ENCODE measurements at places on chromosomes 13 and 19.

DNA sequence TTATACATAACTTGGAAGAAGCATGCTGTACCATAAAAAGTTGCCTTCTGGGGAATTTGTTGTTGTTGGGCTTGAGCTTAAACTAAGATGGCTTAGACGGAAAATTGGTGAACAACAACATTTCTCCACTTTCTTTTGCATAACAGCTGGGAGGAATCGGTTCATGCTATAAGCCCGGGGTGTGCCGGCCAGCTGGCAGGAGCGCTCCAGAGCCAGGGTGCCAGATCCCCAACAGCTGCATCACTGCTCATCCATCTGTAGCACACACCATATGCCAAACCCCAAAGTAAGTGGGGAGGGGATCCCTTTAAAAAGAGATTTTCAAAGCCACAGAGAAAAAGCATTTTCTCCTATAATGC is 419.5 kb upstream of the ARGLU1 start:
- no peak for DNase-seq

- no peak for DNase-seq
Measured at GRCh38 chr13:51495316-51495715, 42.5 kb upstream of the INTS6 start.

DNA sequence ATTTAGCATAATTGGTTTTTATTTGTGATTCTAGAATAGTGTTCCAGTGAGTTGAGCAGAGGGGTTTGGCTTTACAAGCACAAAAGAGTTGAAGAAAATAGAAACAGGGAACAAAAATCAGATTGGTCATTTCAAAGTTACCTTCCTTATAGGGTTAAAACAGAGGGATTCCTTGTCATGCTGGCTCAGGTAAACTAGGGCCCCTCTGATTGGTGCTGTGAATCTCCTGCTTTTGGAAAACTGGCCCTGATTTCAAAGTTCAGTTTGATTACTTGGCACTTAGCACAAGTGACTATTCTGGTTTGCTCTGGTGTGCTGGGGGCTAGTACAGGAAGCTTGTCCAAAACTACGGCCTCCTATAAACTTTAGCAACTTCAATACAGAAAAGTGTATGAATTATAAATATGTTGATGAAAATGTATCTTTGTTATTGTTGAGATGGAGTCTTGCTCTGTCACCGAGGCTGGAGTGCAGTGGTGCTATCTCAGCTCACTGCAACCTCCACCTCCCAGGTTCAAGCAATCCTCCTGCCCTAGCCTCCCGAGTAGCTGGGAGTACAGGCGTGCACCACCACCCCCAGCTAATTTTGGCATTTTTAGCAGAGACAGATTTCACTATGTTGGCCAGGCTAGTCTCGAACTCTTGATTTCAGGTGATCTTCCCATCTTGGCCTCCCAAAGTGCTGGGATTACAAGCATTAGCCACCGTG is 1.9 kb upstream of the MRPS31 start:
- no peak for DNase-seq

- peak; percentile 29 for DNase-seq
Measured at GRCh38 chr19:6736917-6737283, 480 bp downstream of the GPR108 start.

GRCh38 chr19:35703343-35703742 is 1.0 kb upstream of the ZBTB32 start:
- no peak for DNase-seq

GRCh38 chr19:29807870-29808405 is 3.9 kb upstream of the CCNE1 start:
- no peak for DNase-seq

- no peak for DNase-seq
Measured at GRCh38 chr19:322616-323015, 22.0 kb downstream of the MIER2 start.

GRCh38 chr19:33515921-33516320 is 5.7 kb downstream of the PEPD start:
- DNase-seq, result no peak

DNA sequence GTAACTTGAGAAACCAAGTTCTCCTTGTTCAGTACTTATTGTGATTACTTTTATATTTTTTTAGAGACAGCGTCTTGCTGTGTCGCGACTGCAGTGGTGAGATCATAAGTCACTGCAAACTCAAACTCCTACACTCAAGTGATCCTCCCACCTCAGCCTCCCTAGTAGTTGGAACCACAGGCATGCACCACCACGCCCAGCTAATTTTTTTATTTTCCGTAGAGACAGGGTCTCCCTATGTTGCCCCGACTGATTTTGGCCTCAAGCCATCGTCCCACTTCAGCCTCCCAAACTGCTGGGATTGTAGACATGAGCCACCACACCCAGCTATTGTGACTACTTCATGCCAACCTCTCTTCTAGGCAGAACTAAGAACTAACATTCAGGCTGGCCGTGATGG is 8.3 kb downstream of the C19orf53 start:
- no peak for DNase-seq

Measured in stimulated activated CD4-positive, alpha-beta T cell treated with anti-CD3 and anti-CD28 coated beads, Interleukin-12 subunit alpha, Interleukin-12 subunit beta, amount 100 ng/mL, for 48 hours (primary cell).